ENCODE measurements at places on chromosomes 16 and 17.

DNA sequence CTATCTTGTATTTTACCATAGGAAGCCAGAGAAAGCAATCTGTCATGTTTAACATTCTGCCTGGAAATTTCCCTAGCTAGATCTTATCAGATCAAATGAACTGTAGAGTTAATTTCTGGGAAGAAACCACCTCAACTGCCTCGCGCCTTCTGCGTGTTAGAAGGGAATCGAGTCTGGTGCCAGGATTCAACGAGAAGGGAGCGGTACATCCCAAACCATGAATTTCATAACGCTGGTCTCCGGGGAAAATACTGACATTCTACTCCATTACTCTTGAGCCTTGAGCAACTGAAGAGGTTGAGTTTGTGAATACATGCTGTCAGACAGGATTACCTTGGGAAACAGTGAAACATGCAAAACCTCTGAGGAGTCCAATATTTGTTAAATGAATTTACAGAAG lies 35.2 kb downstream of the MPHOSPH6 start:
- DNase-seq = no peak

- no peak for DNase-seq
Measured at GRCh38 chr17:7417056-7417655, 3.0 kb upstream of the SPEM1 start.

- peak; percentile 42 for DNase-seq
Measured at GRCh38 chr17:82236142-82236971, 7.5 kb downstream of the SLC16A3 start.

- no peak for DNase-seq
Measured at GRCh38 chr17:57953705-57954396, 1.4 kb downstream of the CUEDC1 start.

- no peak for DNase-seq
Measured at GRCh38 chr17:44770166-44770925, 11.6 kb downstream of the ADAM11 start.

DNA sequence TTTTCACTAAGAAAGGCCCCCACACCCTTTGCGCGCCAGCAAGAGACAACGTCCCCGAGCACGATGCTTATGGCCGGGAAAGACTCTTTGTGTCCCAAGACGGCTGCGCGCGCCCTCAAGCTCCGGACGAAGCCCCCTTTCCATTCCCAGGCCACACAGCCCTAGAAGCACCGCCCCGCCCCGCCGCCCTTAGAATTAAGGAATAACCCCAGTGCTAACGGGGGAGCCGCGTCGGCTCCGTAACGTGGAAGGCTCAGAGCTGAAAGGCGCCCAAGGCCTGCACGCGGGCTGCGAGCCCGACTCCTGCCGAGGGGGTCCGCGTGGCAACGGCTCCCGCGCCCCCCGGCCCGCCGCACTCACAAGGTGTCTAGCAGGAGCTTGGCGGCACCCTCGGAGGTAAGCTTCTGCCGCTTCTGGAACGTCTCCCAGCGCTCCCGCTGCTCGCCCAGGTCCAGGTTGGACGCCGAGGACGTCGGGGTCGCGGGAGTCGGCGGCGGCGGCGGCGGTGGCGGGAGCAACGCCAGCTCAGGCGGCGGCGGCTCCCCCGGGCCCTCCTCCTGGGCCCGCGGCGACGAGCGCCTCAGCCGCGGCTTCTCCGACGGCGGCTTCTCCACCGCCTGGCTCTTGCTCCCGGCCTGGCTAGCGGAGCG lies 477 bp downstream of the CENPV start:
- peak; percentile 59 for DNase-seq

GRCh38 chr17:21542991-21543390 lies 149.3 kb upstream of the KCNJ18 start:
- no peak for DNase-seq

- no peak for DNase-seq
Measured at GRCh38 chr17:59174671-59175070, 19.1 kb downstream of the PRR11 start.

- DNase-seq = no peak
Measured at GRCh38 chr17:41800601-41801373, 11.0 kb downstream of the P3H4 start.

DNA sequence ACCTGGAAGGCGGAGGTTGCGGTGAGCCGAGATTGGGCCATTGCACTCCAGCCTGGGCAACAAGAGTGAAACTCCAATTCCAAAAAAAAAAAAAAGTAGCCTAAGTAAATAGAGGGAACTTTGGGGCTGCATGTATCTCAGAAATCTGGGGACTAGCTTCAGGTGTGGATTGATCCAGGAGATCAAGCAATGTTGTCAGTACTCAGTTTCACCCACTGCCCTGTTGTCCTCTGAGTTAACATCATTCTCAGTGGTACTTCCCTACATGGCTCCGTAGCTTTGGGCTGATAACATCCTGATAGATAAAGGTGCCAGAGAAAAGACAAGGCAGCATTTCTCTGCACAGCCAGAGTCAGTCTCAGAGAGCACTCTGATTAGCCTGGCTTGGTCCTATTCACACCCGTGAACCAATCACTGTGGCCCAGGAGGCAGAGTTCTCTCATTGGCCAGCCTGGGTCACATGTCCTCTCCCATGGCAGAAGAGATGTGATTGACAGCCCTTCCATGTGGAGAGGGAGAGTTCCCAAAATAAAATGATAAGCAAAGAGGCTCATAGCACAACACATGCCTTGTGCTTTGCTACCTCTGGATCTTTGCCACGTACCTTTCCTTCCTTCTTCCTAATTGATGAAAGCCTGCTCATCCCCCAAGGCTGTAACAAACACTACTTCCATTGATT lies 99.6 kb downstream of the ABCC1 start:
- DNase-seq = no peak

GRCh38 chr16:24430954-24431760 lies 108.2 kb upstream of the RBBP6 start:
- no peak for DNase-seq

DNA sequence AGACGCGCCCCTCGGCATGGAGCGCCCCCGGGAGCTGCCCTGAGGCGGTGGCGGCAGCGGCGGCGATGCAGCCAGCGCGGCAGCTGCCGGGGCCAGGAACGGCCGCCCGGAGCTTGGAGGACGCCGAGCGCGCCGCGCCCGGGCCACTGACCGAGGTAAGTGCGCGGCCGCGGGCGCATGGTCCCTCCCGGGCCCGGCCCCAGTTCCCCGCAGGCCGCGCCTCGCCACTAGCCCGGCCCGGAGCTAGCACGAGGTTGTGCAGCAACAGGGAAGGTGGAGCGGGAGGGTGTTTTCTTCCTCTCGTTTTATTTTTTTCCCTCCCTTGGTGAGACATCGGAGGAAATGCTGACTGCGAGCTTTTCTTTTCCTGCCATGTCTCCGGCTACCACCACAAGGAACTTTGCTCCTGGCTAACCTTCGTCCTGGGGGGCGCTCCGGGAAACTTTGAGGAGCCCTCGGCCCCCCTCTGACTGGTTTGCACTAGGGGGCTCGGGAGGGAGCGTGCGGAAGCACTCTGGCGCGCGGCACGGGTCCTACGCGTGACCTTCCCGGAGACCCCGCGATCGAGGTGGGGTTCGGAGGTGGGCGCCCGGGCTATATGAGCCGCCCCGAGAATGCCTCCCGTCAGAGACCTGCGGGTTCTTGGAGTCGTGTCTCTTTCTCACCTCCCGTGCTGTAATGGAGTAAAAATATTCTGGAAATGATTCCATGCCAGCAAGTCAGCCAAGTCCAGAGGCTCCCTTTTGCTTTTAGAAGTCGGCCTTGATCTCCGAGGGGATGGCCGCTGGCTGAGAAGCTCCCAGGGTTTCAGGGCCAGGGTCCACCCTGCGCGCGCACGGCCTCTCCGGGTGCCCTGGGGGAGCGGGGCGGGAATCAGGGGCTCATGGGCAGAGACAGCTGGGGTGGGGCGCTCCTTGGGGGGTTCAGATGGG lies 868 bp downstream of the KCNJ12 start:
- DNase-seq = no peak

GRCh38 chr17:69809331-69809730 lies 265.7 kb upstream of the KCNJ16 start:
- no peak for DNase-seq

- DNase-seq = peak; percentile 15
Measured at GRCh38 chr17:59328601-59329000, 2.9 kb upstream of the YPEL2 start.

GRCh38 chr16:77433146-77433545 lies 1.7 kb downstream of the ADAMTS18 start:
- DNase-seq = no peak

GRCh38 chr17:59641799-59642484 lies 22.2 kb downstream of the CLTC start:
- DNase-seq = no peak

GRCh38 chr16:19757026-19757425 lies 39.0 kb downstream of the IQCK start:
- DNase-seq = no peak

- DNase-seq = no peak
Measured at GRCh38 chr16:68073902-68074760, 11.0 kb upstream of the NFATC3 start.

DNA sequence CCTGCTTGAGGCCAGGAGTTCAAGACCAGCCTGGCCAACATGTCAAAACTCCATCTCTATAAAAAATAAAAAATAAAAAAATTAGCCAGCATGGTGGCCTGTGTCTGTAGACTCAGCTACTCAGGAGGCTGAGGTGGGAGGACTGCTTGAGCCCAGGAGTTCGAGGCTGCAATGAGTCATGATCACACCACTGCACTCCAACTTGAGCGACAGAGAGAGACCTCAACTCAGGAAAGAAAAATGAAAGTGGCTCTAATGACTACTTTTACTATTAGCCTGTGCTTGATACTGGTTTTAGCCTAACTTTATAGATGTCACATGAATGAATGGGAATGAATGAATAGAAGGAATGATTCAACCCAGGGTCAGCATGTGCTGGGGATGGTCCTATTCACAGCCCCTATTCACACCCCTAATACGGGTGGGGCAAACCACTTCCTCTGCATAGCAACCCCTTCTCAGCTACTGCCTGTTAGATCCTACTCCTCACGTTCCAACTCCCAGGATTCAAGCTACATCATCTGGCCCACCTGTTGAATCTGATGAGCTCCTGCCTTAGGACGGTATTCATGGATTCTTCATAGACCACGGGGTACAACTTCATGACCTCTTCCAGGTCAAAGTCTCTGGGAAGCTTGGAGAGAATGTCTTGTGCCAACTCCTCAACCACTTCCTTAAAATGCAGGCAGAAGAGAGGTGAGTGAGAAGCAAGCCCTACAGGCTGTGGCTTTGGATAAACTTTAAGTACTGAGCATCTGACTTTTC lies 40.5 kb downstream of the LYRM1 start:
- DNase-seq = no peak

GRCh38 chr17:34370997-34371395 lies 8.0 kb upstream of the CCL1 start:
- DNase-seq = no peak

- no peak for DNase-seq
Measured at GRCh38 chr16:49026566-49027181, 255.0 kb downstream of the CBLN1 start.

DNA sequence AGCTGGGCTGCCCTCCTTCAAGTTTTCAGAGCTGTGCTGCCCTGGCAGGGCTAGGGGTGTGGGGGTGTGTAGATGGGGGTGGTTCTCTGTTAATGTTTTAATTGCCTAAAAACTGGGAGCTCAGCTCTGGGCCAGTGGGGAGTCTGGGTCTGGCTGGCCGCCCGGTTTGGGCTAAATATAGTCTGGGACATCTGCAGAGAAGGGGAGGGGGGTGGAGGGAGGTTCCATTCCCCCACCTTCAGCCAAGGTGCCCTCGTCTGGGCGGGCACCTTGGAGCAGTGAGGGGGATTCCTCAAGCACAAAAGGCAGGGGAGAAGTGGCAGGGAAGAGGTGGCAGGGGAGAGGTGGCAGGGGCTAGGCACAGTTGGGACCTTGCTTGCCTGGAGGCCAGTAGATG lies 13.0 kb downstream of the RARA start:
- DNase-seq = no peak

GRCh38 chr16:89922477-89922883 lies 662 bp upstream of the TUBB3 start:
- DNase-seq = no peak

GRCh38 chr16:85819771-85820170 lies 20.3 kb downstream of the COX4I1 start:
- no peak for DNase-seq

DNA sequence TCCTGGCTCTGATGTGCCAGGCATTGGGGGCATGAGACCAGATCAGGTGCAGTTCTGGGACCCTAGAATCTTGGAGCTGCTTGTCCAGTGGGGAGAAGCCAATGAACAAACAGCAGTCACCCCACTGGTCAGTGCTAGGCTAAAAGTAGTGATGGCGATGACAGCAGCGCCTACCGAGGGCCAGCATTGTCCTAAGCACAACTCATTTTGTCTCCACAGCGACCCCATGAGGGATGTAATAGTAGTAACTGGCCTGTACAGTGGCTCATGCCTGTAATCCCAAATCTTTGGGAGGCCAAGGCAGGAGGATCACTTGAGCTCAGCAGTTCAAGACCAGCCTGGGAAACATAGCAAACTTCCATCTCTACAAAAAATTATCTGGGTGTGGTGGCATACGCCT lies 6.2 kb downstream of the SMCR8 start:
- no peak for DNase-seq

DNA sequence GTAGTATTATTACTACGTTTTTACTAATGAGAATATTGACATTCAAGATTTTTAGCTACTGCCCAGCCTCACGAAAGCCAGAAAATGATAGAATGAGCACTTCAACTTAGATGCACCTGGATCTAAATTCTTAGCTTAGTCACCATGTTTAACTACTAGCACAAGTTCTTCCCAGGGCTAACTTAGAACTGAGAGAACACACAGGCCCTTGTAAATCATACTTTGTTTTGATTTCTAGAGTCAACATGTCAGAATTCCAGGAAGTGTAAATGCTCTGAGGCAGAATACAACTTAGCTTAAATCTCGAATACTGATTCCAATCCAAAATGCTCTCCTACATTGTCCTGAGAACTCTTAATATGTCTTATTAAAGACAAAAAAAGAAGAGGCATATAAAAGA lies 6.8 kb upstream of the ACSM1 start:
- DNase-seq = no peak

DNA sequence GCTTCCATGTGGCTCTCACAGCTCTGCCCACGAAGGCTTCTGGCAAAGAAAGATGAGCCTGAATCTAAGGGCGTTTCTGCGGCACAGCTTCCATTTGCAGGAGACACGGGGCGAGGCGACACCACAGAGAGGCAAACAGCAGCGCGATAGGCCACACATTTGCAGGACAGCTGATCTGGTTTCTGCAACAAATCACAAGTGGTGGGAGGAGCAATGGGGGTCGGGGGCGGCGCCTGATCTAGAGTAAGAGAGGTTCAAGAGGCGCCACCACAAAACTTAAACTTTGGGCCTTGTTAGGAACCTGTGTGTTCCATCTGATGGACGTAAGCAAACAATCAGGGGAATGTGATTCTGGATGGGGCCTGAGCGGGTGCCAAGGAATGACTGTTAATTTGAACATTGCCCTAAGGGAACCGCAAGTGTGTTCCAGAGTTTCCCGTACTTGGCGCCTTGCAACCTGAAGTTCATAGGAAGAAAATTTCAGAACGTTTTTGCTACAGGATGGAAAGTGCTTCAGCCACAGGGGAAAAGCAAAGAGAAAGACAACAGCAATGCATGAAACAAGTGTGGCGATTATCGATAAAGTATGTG lies 18.9 kb upstream of the ENPP7 start:
- DNase-seq = no peak
